HEK293T (cell line): ENCODE measurements at places on chromosomes 7 and 10.
A peak's percentile ranks its signal among the peaks of the same experiment; 100 is the strongest.

- DNase-seq = no peak
Measured at GRCh38 chr7:11430841-11431240, 401.2 kb downstream of the THSD7A start.

- no peak for DNase-seq
Measured at GRCh38 chr10:71219918-71220688, 7.7 kb downstream of the UNC5B start.

- DNase-seq = no peak
Measured at GRCh38 chr7:144057954-144058353, 9.2 kb downstream of the OR2A5 start.

GRCh38 chr7:50155755-50156154 lies 62.7 kb upstream of the ZPBP start:
- DNase-seq = no peak

- DNase-seq = no peak
Measured at GRCh38 chr7:95059842-95060313, 152.5 kb downstream of the PPP1R9A start.

- no peak for DNase-seq
Measured at GRCh38 chr10:24929904-24930303, 22.5 kb downstream of the PRTFDC1 start.

DNA sequence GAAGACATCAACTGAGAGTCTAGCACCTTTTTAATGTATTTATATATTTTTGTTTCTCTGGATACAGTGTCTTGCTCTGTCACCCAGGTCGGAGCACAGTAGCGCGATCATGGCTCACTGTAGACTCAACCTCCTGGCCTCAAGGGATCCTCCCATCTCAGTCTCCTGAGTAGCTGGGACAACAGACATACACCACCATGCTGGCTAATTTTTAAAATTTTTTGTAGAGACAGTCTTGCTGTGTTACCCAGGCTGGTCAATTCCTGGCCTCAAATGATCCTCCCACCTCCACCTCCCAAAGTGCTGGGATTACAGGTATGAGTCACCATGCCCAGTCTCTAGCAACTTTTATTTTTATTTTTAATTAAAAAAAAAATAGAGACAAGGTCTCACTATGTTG lies 51.4 kb upstream of the ANLN start:
- no peak for DNase-seq

DNA sequence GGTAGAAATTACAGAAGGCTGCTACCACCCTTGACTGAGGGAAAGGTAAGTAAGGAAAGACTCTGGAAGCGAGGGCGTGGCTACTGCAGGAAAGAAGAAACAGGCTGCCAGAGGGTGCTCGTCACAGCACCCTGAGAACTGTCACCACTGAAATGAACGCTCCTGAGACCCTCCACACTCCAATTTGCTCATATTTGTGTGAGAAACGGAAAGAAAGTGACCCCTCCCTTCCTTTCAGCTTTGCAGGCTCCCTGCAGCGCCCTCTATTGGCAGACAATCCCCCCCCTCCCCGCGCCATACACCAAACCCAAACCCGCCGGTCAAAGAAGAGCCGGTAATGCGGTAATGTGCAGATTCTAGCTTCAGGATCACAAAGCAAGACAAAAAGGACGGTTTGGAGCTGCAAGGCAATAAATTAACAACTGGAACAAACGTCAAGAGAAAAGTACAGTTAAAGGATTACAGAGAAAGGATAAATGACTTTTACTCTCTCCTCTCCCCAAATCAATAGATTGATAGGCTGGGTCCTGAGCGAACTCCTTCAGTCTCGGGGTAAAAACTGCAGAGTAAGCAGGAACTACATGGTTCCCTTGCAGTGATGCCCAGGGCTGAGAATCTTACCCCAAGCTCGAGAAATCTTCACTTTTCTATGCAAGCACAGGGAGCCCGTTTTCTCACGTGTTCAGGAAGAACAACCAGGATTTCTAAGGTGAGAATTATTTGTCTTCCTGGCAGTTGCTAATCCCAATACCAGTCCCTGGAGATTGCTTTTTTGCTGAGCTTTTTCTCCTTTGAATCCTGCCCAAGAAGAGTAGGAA lies 47.6 kb downstream of the STEAP1B start:
- DNase-seq = peak; percentile 79

DNA sequence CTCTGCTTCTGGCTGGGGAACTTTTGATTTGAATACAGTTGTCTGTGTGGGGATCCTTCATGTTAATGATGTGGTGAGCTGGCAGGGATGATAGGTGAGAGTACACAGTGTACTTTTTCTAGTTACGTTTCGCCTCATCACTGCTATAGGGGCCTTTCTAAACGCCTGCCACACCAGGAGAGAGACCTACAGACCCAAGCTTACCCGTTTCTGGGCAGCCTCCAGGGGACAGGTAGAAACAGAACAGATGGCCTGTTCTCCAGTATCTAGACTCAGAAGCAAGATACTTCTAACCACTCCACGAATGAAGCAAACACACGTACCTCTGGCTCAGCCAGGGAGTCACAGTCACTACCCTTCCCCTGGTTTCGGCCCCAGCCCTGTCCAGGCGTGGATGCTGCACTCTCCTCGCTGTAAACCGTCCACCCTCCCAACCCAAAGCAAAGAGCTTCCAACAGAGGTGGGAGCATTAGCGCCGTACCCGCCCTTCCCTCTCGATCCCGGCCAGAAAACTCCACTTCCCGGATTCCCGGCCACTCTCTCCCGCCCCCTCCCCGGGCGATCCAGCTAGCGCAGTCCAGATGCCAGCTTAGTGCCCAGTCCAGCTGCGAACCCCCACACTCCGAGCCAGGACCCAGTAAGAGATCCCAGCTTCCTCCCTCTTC lies 1.2 kb downstream of the CCDC6 start:
- DNase-seq = peak; percentile 28

DNA sequence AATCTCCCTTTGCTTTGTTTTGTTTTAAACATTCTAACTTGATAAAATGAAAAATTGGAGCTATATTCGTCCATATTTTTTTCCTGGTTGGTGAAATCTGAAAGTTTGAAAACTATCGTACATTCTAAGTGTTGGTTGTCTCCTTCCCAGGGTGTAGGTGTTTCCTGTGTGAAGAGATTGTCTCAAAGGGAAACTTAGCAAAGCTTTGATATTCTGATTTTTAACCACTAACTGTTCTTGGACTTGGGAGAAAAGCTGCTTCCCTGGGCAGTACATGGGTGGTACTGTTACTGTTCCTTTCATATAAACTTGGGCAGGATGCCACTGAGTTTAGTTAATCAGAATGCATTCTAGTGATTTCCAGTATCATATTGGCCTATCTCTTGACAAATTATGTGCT lies 253.5 kb upstream of the LRGUK start:
- no peak for DNase-seq

DNA sequence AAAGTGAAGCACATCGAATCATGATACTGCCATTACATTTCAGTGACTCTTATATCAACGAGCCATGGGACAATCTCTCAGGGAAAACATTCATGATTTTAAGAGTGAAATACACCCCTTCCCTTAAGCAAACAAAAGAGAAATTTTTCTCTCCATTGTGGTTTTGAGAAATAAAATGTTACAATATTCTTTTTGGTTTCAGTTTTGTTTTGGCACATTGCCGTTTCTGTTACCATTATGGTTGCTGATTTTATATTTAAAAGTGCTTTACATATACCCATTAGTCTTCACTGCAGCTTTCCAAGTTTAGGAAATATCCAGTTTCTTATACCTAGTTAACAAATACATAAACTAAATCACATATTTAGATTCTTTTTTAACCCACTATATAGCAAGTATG lies 126.8 kb upstream of the SEM1 start:
- DNase-seq = no peak

- peak; percentile 50 for DNase-seq
Measured at GRCh38 chr10:15791816-15792524, 68.3 kb downstream of the MINDY3 start.

- DNase-seq = no peak
Measured at GRCh38 chr7:46383605-46384004, 462.5 kb upstream of the IGFBP3 start.

DNA sequence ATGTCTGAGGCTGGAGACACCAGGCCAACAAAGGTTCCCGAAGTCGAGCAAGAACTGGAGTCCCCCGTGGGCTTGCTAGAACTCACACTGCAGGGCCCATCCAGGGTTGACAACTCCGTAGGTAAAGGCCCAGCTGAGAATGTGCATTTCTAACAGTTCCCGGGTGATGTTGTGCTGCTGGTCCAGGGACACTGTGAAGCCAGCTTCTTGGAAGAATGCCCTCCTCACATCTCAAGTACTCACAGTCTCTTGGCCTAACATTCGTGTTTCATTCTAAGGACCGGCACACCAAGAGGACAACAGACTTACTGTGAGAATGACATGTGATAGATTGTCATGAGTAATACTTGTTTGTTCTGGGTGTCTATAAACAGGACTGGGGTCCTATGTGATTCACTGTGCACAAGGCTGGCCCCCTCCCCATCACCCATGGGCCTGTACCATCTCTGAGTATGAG lies 682.3 kb upstream of the IGFBP3 start:
- no peak for DNase-seq

DNA sequence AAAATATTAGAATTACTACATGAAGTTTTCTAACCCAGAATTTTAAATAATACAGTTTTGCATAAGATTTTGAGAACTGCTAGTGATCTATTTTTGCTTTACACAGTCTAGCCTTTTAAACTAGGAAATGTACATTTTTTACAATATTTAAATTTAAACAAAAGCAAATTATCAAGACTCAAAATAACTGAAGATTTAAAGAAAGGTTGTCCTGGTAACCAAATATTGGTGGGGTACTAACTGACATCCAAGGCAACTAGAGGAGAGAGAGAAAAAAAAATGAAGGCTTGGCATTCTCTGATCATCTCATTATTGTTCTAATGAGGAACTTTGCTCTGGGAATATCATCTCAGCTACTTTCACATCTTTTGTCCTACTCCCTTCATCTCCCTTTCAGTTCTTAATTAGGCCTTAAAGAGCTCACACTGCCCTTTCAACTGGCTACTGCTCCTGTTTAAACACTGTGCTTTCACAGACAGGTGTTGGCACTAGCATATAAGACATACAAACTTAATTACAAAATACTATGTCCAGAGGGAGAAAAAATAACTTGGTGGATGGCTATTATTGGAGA lies 33.7 kb downstream of the RAB11FIP2 start:
- DNase-seq = no peak

- no peak for DNase-seq
Measured at GRCh38 chr10:43681220-43681619, 32.5 kb upstream of the ZNF32 start.

- no peak for DNase-seq
Measured at GRCh38 chr10:77649333-77650331, 12.0 kb upstream of the KCNMA1 start.

GRCh38 chr10:43251419-43252165 lies 15.3 kb downstream of the RASGEF1A start:
- no peak for DNase-seq

DNA sequence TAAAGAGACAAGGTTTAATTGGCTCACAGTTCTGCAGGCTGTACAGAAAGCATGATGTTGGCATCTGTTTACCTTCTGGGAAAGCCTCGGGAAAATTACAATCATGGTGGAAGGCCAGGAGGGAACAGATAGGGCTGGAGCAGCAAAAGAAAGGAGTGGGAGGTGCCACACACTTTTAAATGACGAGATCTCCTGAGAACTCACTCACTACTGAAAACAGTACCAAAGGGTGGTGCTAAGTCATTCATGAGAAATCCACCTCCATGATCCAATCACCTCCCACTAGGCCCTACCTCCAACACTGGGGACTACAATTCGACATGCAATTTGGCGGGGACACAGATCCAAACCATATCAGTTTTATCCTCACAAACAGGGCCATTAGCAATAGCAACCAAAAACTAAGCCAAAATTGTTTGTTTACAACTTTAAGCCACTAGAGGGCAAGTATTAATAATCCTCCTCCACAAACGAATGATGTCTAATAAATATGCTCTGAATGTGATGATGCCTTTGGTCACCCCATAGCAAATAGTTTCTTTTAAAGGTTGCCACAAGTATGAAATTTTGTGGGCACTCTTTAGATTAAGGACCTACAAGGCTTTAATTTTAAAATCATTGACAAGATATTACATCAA lies 129.2 kb upstream of the NRBF2 start:
- DNase-seq = no peak

- no peak for DNase-seq
Measured at GRCh38 chr7:155602750-155603149, 41.7 kb upstream of the RBM33 start.

DNA sequence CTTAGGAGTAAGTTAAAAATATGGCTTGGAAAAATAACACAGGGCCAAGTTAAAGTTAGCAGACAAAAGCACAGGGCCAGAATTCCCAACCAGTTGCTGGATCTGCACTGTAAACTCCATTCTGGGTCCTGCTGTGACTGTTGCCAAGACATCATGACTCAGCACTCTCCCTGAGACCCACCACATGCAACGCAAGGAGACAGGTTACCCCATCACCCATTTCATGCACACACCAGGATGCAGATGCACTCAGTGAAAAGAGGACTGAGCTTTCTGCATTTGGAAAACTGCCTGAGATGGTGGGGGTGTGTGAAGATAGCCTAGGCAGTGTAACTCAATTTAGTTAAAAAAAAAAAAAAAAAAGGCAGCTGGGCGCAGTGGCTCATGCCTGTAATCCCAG lies 97.6 kb upstream of the ZNF438 start:
- no peak for DNase-seq

DNA sequence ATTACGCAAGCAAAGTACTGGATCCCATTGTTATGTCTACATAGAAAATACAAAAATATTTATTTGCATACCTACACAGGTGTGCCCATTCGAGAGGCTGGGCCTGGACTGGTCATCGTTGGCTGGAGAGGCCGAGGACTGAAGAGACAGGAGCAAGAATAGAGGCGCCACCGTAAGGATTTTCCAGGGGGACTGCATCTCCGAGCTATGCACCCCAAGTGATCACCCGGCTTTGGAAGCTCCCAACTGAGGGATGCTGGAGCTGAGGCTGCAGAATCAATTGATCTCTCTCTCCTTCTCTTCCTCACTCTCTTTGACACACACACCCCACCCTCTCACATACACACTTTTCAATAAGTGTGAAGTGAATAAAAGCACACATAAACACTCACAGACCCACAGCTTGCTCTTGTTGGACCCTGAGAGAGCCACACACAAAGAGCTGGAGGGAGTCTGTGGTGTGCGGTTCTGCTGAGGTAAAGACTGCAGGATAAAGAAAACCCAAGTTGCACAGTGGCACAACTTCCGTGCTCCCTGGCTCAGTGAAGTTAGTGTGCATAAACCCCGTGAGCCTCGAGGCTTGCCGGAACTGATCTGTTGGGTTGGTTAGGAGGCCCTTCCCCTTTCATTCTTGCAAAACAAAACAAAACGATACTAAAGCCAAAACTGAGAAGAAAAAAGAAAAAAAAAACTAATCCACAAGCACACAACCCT lies at the start of gene AOAH:
AOAH (minus strand) TSS at position 544 of the 714 bp plus-strand sequence; CDS start at position 198, 346 bp downstream.
- DNase-seq = no peak
